ENCODE measurements at places on chromosomes 1 and 21.

DNA sequence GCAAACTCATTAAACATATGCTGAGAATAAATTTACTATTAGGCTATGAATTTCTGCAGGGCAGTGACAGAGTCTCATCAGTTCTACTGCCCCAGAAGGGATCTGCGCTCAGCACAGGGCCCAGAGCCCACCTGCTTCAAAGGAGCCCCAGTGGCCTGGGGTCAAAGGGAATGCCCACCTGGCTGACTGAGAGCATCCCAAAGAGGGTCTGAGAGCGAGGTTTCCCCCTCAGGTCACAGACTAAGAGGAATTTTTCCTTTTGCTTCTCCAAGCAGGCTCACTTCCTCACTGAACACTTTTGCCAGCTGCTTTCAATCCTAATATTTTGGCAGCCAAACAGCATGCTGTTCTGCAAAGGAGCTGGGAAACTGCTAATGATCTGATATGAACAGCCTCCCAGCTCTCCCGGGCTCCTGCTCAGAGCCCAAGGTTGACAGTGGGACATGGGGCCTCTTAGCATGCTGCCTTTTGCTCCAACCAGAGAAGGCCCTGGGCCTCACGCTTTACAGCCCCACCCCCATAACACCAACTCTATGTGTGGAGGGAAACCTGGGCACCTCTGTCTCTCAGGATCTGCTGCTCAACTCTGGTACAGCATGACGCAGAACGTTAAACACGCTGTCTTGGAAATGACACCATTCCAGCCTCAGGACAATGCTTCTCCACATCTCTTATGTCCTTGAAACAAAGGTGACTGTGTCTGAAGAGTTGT, 70.7 kb upstream of the SYT6 start:
- no peak for DNase-seq

DNA sequence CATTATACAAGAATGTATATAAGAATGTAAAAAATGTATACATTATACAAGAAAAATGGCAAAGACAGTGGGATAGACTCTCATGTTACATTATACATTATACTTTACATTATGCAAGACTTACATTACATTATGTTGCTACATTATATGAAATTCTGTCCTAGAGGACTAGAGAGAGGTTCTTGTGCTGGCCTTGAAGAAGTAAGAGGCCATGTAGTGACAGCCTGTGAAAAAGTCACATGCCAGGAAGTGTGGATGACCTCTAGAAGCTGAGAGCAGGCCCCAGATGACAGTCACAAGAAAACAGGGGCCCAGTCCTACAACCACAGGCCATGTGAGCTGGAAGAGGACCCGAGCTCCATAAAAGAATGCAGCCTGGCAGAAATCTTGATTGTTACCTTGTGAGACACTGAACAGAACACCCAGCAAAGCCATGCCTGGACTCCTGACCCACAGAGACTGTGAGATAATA, 30.5 kb upstream of the AHCYL1 start:
- DNase-seq, result no peak

DNA sequence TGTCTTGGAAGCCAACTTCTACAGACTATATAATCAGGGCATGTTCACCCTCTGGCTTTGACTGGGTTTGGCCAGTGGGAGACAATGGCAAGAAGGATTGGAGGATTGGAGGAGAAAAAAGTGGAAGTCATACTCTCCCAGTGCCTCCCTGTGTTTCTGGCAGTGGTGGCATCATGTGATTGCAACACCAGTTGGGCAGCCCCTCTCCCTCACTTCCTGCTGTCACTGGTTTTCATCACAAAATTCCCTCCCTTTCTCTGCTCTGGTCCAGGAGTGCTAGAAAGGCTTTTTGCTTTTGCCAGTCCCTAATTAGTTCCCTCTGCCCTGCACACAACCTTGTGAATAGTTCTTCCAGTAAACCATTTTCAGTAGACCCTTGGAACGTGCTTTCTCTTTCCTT, 3.7 kb upstream of the QSOX1 start:
- DNase-seq, result no peak

GRCh38 chr21:26408511-26408910, 164.6 kb downstream of the CYYR1 start:
- no peak for DNase-seq

DNA sequence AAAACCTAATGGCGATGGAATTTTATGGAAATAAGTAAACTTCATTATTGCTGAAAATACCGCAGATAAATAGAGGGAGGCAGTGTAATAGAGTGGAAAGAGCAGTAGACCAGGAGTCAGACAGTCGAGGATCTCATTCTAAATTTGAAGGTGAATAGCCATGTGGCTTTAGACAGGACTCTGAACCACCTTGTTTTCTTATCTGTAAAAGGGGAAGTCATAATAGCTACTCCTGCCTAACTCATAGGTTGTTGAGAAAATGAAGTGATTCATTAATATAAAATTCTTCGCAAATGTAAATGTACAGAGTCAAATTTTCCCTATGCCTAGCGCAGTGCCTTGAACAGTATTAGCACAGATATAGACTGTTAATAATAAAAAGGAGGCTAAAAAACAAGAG, 14.8 kb downstream of the RPS6KC1 start:
- no peak for DNase-seq

- no peak for DNase-seq
Observed at GRCh38 chr1:82837766-82838465, 1037.2 kb downstream of the ADGRL2 start.

- DNase-seq, result no peak
Observed at GRCh38 chr1:201349092-201349491, 28.4 kb downstream of the TNNT2 start.

GRCh38 chr1:212561501-212561931, 47.0 kb upstream of the ATF3 start:
- DNase-seq, result no peak

GRCh38 chr1:154410185-154410827, 5.2 kb downstream of the IL6R start:
- DNase-seq, result no peak

GRCh38 chr1:226985239-226985838, 45.2 kb downstream of the COQ8A start:
- no peak for DNase-seq

DNA sequence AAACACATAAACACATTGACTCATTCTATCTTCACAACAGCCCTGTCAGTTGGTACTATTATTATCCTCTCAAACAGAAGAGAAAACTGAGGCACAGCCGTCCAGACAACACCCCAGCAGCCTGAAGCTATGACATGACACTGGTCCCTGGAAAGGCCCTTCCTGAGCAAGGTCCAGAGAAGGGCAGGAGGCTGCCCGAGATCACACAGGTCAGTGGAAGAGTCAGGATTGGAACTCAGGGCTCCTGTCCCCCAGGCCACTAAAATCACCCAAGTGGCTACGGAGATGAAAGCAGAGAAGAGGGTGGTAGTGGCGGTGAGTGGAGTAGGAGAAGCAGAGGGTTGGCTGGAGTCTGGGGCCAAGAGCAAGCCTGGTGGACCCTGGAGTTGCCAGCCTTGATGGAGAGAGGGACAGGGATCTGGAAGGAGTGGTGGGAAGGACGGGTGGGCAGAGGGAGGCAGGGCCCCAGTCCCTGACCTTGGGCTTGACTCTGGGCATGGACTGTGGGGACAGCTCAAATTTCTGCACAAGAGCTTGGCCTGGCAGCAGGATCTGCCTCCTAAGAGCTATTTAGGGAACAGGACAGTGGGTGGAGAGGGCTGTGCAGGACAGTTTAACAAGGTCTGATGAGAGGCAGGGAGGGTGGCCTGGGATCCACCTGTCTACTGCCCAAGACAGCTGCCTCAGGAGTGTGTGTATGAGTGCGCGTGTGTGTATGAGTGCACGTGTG, 15.8 kb downstream of the MYOM3 start:
- no peak for DNase-seq

- no peak for DNase-seq
Observed at GRCh38 chr21:16370186-16370585, 640.4 kb downstream of the USP25 start.

- no peak for DNase-seq
Observed at GRCh38 chr1:63124666-63125191, 197.6 kb upstream of the FOXD3 start.

GRCh38 chr21:42149656-42150473, 69.1 kb upstream of the ABCG1 start:
- no peak for DNase-seq

DNA sequence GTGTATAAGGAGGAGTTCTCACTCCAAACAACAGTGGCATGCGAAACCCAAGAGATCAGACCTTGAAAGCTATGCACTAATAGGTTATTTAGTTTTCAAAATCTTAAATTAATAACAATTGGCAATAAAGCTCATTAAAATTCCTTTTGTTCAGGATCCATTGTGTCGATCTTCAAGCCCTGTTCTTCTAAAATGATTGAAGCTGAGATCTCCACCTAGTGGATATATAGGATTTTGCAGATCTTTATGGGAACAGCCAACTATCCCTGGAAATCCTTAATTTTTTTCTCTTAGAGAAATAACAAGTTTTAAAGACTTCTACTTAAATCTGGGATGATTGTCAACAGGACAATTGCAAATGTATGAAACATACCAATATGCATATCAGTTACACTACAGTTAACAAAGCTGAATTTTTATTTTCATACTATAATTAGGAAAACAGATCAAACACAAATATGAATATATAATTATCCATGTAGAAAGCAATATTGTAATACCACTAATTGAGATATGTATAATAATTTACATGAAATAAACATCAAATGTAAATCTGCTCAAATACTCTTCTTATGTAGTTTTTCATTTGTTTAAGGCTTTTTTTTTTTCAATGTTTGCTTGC, 43.3 kb downstream of the LRRC53 start:
- no peak for DNase-seq

DNA sequence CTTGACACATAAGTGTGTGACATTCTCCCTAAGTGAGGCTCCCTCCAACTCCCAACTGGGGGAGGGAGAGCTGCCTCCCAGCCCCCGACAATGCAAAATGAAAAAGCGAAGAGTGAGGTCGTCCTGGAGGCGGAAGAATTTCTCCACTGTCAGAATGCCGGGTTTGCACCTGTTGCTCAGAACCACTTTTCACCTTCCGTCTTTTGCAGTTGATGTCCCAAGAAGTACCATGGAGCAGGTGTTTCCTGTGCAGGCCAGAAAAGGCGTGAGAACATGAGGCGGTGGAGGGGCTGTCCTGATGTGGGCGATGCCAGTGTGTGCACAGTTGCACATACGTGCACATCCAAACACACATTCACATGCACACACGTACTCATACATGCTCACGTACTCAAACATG, 158.6 kb upstream of the AJAP1 start:
- no peak for DNase-seq

DNA sequence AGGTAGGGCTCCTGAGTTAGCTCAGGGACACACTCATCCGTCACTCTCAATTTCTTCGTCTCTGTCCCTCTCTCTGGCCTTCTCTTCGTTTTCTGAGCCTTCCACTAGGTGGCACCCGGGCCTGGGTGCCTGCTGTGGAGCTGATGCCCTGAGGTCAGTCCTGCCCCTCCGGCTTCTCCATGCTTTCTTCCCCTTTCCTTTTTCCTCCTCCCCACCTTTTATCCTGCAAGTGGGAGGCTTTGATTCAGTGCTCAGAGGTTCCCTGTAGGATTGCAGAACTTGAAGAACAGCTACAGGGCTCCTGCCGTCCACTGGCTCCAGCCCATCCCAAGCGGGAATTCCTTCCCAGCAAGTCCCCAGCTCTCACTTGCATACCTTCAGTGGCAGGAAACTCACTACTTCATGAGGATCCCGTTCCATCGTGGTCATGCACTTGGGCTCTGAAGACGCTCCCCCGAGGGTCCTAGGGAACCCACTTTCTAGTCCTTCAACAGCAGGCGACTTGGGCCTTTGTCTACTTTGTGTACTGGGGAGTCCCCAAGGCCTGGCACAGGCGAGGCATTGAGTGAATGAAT, 45.6 kb downstream of the SRRM1 start:
- peak; percentile 43 for DNase-seq

GRCh38 chr1:209651138-209651587, 1.1 kb downstream of the LAMB3 start:
- DNase-seq, result no peak

GRCh38 chr1:216462066-216462775, 39.0 kb upstream of the USH2A start:
- no peak for DNase-seq

GRCh38 chr1:155134322-155134721, 1.3 kb upstream of the SLC50A1 start:
- no peak for DNase-seq

DNA sequence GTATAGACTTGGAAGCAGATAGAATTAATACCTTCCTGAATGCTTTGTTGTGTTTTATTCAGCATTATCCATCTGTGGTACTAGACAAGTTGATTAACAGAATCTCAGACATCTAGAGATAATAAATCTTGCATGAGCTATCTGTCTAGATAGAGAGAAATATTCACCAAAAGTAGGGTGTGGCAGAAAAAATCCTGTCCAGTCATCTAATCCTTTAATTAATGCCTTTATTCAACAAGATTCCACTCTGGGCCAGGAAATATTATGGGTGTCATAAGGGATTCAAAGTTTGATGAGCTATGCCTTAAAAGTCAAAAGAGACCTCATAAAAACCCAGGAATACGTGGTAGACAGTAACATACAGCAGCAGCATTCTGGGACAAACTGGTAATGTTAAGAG, 601.2 kb downstream of the LMO4 start:
- no peak for DNase-seq

- no peak for DNase-seq
Observed at GRCh38 chr1:94110946-94111740, 9.8 kb downstream of the ABCA4 start.

DNA sequence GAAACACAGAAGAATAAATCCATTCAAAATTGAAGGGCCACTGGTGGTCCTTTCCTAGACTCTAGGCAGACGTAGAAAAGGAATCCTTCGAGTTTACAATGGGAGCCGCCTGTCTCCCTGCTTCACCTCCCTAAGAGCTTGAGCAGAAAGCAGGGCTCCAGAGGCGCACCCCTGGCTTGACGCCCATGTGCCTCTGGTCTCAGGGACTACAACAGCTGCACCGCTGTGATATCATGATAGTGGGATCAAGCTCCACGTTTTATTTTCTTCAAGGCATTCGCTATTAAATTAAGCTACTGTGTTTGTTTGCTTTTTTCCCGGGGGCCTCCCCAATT, 403 bp upstream of the C1orf122 start:
- no peak for DNase-seq

DNA sequence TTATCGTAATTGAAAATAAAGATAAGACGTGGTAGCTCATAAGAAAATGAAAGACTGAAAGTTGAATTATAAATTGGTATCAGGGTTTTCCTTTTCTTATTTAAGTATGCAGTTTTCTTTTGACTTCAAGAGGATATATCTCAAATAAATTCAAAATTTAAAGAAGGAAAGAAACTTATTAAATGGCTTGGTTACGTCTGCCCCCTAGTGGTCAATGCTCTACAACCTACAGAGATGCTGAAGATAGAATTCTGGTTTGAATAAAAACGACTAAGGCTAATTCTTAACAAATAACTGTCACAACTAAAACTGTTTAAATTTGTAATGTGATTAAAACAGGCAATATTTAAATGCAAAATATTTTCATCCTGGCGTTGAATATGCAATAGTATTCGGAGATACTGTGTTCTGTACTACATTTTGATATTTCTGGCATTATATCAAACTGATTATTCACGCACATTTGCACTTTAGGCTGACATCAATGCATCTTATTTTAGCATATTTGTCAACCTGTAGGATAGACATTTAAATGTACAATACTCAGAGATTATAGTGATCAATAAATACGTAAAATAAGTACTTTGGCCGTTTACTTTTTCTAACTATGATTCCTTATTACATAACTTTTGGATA, 26.8 kb downstream of the IFI44 start:
- DNase-seq, result no peak
